ENCODE measurements at places on chromosomes 2 and 18. TPM values are rescaled to one million over a fixed set of nuclear protein-coding genes. Genes with fewer than 3 reads are reported as not detected.

The ALLC gene
- not detected for total RNA-seq

The DCDC2C gene
- total RNA-seq, result 0.37 TPM

The LOXHD1 gene
- 1.9 TPM for total RNA-seq

The ADAM23 gene
- total RNA-seq, result 1.6 TPM

The HNMT gene
- total RNA-seq, result 135 TPM

The SLC9A4 gene
- not detected for total RNA-seq

The MC5R gene
- not detected for total RNA-seq

The ALK gene
- total RNA-seq, result 0.09 TPM

The CYRIA gene
- total RNA-seq, result 23.6 TPM

The ANKRD30B gene
- total RNA-seq, result not detected

The MYO5B gene
- 24.5 TPM for total RNA-seq

The PROKR1 gene
- not detected for total RNA-seq

The G6PC2 gene
- total RNA-seq, result 0.37 TPM

The ITPRIPL1 gene
- total RNA-seq, result 2.2 TPM

The GNLY gene
- 12.1 TPM for total RNA-seq

The CHST9 gene
- total RNA-seq, result 19.6 TPM

The SOX11 gene
- 0.06 TPM for total RNA-seq

The ATP9B gene
- total RNA-seq, result 39.7 TPM

The TMEM17 gene
- total RNA-seq, result 3.2 TPM

The SMYD1 gene
- 0.20 TPM for total RNA-seq

The AKAIN1 gene
- total RNA-seq, result not detected

The SLC4A5 gene
- 9.6 TPM for total RNA-seq

All from lung (tissue), 17 donors.